ENCODE measurements at places on chromosomes 6 and 20.

DNA sequence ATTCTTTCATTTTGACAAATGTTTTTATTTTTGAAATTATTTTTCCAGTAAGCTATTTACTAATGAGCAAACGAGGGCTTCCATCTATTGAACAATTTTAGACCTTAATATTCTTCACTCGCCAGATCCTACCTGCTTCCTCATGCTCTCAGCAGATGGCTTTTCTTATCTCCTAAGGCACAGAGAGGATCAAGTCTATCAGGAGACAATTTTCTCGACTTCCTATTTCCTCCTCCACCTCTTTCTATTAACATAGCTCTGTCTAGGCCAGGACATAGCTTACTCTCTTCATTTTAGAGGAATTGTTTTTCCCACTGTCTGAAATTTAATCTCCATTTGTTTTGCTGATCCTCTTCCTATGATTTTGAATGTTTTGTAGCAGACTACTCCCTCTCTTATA, 87.0 kb upstream of the MAN1A1 start:
- DNase-seq, result no peak

DNA sequence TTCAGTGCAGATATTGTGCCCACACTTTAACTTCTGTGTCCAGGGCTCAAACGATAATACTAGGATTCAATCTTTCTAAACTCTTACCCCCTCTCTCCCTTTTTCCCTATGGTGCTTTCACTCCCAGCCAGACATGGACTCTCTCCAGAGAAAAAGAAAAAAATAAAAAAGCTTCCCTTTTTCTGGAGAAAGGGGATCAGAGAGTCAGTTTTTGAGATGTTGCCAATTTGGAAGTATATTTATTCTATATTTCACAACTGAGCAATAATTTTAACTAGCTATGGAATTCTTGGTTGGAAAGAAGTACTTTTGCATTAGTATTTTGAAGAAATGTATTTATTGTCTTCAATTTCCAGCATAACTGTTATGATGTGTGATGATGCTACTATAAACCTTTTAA, 72.2 kb upstream of the ZFP64 start:
- no peak for DNase-seq

DNA sequence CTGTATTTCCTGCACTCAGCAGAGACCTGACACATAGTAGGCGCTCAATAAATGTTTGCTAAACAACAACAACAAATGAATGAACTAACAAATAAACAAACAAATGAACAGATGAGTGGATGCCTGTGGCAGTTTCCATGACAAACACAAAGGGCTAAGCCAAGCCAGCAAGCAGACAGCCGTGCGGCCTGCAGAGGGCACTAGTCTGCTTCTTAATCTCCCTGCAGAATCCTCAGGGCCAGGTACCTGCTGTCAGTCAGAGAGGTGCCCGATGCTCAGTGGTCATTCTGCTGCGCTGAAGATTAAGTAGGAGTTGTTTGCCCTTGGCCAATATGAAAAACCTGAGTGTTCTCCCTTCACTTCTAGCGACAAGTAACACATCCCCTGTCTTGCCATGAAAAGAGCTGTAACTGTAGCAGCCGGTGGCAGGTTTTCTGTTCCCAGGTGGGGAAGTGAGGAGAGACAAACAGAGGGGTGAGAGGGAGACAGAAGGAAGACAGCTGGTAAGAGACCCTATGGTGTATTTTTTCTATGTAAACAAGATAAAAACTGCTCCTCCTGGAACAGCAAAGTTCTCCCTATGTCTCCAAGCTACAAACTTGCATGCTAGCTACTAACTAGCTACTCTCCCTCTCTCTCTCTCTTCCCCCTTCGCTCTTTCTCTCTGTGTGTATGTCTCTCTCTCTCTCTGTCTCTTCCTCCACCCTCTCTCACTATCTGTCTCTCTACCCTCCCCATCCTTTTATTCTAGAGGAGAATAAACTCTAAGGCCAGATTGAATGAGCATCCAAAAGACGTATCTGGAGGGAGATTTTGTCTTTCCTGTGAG, at the start of gene MC3R:
TSS of gene MC3R (plus strand) at position 779 of the 829 bp plus-strand sequence. CDS start 112 bp downstream, outside the sequence.
- DNase-seq, result no peak

GRCh38 chr6:90080876-90081481, 186.7 kb downstream of the GJA10 start:
- DNase-seq, result no peak

- DNase-seq, result no peak
Observed at GRCh38 chr6:77457720-77458349, 5.5 kb downstream of the HTR1B start.

- no peak for DNase-seq
Observed at GRCh38 chr6:153028286-153028685, 25.8 kb upstream of the MTRF1L start.

DNA sequence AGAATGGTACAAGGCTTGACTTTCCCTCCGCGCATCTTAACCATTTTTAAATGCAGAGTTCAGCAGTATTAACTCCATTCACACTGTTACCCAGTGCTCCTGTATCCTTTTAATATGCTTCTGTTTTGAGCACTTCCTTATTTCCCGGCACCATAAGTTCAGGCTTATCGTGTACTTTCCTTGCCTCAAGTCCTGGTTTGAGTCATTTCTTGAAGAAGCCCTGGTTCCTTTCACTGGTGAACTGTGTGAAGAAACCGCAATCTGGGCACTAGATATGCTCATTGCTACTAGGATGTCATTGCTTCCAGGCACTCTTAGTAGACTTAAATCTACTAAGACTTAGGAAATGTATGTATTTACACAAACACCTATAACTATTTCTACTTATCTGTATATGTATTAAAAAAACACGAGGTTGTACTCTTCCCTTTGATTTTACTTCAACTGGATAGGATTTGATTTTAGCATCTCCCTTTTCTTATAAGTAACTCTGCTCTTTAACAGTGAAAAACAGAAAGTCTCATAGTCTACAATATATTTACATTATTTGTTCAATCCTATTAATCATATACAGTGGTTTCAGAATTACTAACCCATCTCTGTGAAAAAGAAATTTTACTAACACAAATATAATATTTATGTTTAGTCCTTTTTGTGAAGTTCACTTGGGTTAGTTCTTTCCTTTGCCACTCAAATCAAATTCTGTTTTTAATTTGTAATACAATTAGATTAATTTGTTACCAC, 135.5 kb downstream of the CDKAL1 start:
- no peak for DNase-seq

GRCh38 chr6:7878401-7878964, 32.1 kb downstream of the TXNDC5 start:
- no peak for DNase-seq

- DNase-seq, result no peak
Observed at GRCh38 chr20:13054011-13054410, 45.2 kb downstream of the SPTLC3 start.

DNA sequence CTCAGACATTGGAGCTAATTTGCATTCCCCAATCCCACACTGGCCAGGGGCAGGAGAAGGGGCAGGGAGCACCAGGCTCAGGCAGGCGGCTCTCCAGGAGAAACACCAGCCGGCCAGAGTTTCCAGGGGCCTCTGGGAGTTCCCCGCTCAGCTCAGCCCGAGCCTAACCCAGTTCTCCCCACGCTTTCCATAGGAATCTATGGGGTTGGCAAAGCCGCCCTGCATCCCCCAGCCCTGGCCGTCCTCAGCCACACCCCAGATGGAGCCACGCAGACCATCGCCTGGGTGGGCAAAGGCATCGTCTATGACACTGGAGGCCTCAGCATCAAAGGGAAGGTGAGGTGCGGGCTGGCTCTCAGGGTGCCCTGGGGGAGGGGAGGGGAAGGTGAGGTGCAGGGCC, 8.2 kb downstream of the NPEPL1 start:
- DNase-seq, result no peak

- DNase-seq, result no peak
Observed at GRCh38 chr20:47236639-47236900, 119.9 kb downstream of the ZMYND8 start.

- no peak for DNase-seq
Observed at GRCh38 chr20:35306931-35307517, 14.8 kb upstream of the FAM83C start.

DNA sequence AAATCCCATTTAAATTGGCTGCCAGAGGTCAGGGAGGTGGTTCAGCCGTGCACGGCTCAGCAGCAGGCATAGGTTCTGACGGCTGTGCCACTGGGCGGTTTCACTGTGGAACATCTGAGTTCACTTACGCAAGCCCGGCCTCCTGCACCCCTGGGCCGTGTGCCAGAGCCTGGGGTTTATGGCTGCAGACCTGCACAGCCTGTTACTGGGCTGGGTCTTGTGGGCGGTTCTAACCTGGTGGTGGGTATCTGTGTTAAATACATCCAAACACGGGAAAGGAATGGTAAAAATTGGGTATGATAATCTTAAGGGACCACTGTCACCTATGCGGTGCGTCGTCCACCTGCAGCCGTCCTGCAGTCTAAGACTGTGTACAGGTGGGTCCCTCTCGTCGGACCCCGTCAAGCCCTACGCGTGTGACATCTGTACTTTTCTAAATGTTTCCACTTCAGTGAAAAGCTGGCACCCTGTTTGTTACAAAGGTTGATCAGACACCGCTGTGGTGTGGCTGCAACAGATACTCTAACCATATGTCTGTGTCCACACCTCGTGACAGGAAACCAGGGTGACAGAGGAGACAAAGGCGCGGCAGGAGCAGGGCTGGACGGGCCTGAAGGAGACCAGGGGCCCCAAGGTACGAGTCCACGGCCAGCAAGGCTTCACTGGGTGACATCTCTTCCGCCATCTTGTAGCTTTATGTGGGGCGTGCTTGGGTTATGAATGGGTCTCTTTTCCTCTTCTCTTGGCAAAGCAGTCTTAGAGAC, 21.5 kb downstream of the COL9A3 start:
- no peak for DNase-seq

- DNase-seq, result no peak
Observed at GRCh38 chr20:22579119-22579427, 5.3 kb downstream of the FOXA2 start.

- no peak for DNase-seq
Observed at GRCh38 chr20:44750081-44750805, 4.6 kb downstream of the KCNK15 start.

DNA sequence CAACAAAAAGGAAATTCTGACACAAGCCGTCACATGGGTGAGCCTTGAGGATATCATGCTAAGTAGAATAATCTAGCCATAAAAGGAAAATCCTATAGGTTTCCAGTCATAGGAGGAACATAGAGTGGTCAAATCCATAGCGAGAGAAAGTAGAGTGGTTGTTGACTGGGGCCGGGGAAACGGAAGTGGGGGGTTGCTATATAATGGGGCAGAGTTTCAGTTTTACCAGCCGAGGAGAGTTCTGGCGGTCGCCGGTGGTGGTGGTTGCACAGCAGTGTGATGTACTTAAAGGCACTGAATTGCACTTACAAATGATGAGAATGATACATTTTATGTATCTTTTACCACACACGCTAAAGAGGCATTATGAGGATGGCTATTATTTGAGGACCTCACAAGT, 4.9 kb downstream of the GPR31 start:
- no peak for DNase-seq

DNA sequence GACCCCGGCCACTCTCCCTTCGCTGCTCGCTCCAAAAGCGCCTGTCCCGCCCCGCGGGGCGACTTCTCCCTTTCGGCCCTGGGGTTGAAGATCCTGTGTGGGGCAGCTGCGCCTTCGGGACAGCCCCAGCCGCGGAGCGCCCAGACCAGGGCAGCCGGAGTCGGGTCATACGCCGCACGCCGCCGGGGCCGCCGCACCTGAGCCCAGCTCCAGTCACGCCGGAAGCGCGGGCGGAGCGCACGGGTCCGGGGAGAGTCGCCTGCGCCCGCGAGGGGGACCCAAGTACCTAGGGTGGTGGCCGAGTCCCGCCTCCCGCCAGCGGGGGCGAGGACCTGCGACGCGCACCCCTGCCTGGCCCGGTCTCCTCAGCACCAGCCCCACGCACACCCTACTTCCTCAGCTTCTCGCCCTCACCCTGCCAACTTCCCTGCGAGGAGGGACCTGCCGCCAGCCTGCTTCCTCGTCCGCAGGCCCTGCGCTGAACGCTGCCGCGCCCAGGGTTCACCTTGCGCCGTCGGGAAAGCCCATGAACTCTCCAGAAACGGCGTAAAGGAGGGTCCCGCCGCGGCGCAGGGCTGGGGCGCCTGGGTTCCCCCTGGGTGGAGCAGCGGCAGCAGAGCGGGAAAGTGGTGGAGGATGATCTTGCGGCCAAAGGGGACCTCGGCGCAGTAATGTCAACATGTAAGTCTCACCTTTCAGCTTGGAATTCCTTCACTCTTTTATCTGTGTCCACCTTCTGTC, at the start of gene ADGRG6:
TSS of gene ADGRG6 (plus strand) at position 357 of the 741 bp plus-strand sequence. CDS start at position 680, 323 bp downstream.
- peak; percentile 41 for DNase-seq

GRCh38 chr6:25085756-25086155, 150.0 kb upstream of the RIPOR2 start:
- DNase-seq, result no peak

DNA sequence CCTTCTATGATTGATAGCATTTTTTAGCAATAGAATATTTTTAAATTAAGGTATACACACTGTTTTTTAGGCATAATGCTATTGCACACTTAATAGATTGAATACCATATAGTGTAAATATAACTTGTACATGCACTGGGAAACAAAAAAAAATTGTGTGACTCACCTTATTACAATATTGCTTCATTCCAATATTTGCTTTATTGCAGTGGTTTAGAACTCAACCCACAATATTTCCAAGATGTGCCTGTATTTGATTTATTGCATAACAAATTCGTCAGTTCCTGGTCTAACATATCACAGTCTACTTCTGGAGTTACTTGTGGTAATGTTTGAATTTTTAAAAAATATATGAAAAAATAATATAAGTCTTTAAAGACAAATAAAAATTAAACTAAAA, 41.9 kb upstream of the DEFB112 start:
- no peak for DNase-seq

DNA sequence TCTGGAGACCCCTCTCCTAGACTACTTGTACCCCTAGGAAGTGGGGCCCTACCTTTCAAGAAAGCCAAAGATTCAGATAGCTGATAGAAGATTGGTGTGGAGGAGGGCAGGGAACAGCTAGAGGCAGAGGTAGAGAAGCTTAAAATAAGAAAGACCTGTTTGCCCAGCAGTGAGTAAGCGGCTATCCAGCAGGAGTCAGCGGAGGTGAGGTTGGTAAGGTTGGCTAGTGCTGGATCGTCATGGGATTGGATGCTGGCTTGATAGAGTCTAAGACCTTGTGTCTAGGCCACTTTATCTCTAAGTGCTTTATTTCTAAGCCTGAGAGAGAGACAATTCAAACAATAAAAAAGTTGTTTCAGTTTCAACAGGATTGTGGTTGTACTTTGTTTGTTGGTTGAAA, 19.1 kb downstream of the ANKS1A start:
- no peak for DNase-seq

GRCh38 chr6:157909282-157909664, 72.4 kb upstream of the SYNJ2 start:
- DNase-seq, result no peak

DNA sequence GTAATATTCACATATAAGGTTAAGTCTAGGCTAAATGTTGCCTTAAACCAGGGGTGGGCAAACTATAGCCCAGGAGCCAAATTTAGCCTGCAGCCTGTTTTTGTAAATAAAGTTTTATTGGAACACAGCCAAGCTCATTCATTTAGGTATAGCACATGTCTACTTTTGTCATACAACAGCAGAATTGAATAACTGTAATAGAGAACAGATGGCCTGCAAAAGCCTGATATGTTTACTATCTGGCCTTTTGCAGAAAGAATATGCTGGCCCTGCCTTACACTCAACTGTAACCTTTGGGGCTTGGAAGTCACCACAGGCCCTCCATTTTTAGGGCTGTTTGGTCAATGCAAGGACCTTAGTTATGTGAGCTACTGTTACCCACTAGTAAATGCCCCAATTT, 17.7 kb upstream of the BCLAF1 start:
- DNase-seq, result no peak
